Dorsolateral prefrontal cortex (tissue), 122 donors: ENCODE measurements at places on chromosomes 1 and 21.

DNA sequence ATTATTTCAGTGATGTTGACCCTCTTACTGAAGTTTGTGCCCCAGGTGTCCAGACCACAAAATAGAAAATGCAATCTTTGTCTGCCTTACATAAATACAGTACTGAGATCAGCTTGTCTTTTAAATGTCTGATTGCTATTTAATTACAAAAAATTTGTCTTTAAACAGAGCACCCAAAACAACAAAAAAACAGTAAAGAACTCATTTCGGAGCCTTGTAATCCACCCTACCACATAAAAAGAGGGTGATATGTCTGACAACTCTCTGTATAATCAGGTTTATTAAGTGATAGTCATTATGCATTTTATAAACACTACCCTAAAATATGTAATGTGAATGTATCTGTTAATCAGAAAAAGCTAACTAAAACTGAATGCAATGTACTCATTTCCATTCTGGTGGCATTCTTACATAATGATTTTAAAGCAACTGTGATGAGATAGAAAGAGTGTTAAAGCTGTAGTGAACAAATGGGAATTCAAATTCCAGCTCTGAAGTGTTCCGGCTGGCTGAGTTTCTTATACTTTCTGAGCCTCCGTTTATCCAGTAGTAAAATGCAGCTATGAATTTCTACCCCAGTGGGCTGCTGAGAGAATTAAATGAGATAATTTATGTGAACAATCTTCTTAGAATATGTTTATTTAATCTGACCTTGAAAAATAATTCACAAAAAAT lies 486.6 kb downstream of the USP25 start:
- DNase-seq, result no peak

- DNase-seq, result no peak
These were observed 206.0 kb upstream of the USP24 start for GRCh38 chr1:55420929-55421716.

GRCh38 chr1:43321331-43321891 lies 16.2 kb upstream of the MPL start:
- no peak for DNase-seq

DNA sequence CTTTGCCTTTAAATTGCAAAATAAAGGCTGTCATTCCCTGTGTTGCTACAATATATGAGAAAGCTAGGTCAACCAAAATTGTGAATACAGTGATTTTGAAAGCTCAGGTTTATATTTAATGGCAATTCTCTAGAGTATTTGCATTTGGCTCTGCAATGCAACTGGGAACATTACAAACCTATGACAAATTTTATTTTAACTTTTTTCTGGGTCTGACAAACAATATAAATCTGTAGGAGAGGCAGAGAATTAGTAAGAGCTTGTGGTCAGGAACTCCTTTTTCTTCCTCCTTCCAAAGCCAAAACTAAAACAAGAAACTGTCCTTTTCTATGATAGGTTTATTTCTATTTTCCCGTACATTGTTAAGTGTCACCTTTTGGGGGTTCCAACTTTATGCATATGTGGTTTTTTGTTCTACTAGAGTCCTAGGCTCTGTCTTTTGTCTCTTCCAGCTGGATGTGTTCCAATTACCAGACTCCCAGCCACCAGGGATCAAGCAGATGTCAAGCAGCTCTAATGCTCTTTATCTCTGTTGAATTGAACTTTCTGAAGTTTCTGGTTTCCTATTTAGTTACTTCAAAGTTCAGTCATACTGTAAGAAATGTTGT lies 106.9 kb downstream of the ASH1L start:
- DNase-seq, result no peak

DNA sequence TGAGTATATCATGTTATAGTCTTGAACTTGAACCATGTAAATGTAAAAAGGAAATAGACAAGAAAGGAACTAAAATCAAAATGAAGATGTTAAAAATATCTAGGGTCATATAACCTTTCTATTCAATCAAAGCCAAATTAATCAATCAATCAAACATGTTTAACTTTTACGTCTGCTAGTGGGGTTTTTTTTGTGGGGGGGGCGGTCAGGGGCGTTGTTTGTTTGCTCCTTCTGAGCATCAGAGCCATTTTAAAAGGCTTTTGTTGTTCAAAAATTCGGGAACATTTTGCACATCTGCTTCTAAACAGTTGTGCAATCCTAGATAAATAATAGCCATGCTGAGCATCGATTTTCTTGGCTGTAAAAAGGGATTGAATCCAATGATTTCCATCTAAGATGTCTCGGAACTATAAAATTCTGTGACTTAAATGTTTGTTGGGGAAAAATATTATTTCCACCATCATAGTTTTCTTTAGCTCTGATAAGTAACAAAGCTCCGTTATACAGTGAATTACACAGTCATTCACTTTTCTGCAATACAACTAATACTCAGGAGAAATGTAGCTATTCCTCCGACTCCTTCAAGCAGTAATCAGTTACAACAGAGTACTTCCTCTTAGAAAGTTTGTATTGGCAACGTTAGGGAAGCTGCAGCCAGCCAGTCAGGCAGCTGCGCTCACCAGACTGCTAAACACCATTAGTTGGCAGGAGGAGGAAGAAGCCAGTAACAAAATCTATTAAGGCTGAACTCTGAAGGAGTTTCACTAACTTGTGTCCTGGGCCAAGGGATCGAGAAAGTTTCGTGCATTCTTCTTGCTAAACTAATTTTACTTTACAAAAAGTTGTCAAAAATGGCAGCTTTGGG lies 2.2 kb downstream of the SPATA6 start:
- DNase-seq, result peak; percentile 24

- no peak for DNase-seq
These were observed 350.1 kb upstream of the GREM2 start for GRCh38 chr1:240962086-240962485.

- DNase-seq, result no peak
These were observed 82.1 kb downstream of the DAB1 start for GRCh38 chr1:57341721-57342120.

DNA sequence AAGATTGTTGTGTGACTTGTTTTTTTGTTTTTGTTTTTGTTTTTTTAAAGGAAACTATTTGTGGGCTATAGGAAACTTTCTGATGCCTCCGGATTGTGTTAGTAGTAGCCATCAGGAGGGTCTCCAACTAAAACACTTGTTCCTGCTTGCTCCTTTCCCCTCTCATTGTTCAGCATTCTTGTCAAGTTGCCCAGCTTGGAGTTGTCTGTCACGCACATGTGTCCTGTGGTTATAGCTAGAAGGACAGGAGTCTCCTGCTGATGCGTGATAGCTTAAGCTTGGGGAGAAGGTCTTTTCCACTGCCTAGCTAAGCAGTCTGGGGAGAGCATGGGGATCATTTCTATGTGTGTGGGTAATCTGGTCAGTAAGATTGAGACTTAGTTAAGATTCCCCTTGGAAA lies 3.2 kb upstream of the LYPLA2 start:
- DNase-seq, result no peak

GRCh38 chr1:205382561-205382960 lies 25.8 kb upstream of the KLHDC8A start:
- DNase-seq, result no peak

DNA sequence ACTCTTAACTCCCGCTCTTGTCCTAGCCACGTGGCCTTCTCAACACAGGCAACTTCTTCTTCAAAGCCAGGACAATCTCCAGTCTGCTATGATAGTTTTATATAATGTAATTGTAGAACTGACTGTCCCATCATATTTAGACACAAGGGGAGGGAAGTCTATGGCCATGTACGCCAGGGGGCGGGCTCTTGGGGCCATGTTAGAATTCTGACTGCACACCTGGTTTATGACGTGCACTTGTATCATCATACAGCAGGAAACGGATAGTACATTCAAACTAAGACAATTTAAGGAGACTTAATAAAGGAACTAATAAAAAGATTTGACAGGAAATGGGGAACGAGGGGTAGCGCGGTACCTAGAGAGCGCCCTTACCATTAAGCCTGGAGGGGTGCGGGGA lies 21.5 kb downstream of the DMRTB1 start:
- no peak for DNase-seq

- DNase-seq, result no peak
These were observed 36.3 kb upstream of the RCC2 start for GRCh38 chr1:17475752-17476151.

DNA sequence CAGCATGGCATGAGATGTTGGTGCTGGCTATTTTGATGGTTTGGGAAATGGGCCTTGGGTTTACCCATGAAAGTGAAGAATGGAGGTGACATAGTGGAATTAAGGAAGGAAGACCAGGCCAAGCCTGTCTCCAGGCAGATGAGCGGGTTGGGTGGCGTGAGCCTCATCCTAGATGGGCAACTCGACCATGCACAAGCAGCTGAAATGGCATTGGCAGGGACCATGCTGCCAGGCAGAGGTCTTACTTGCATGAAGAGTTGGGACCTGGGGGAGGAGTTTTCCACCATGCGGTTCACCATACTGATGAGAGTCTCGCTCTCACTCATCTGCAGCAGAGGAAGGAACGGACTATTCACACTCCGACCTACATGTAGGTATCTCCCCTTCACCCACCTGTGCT lies 37.5 kb upstream of the GOLT1A start:
- no peak for DNase-seq

- DNase-seq, result no peak
These were observed 102.3 kb downstream of the LACTBL1 start for GRCh38 chr1:22870201-22870871.

DNA sequence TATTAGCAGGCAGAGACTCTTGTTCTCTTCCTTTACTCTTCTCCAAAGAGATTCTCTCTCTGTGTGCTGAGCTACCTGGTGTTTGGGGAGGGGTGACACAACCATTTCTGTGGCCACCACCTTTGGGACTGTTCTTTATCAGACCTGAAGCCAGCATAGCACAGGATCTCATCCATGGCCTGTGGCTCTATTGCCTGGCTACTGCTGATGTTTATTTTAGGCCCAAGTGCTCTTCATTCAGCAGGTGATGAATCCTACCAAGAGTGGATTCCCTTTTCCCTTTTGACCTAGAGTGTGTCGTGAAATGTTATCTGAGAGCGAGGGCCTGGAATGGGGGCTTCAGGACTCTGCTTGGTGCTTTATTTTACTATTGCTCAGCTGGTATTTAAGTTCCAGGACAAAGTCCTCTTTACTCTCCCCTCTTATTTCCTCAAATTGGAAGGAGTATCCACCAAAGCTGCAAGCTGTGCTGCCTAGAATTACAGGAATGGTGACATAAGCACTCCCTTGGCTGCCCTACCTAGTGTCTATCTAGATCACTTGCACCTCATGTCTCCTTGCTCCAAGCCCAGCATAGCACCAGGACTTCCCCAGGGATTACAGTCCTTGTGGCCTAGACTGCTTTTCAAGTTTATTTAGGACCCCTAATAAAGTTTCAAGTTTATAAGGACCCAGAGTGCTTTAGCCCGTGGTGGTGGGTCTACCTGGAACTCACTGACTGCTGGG lies 94.7 kb upstream of the GPR52 start:
- DNase-seq, result no peak

GRCh38 chr1:155352631-155353030 lies 31.9 kb downstream of the RUSC1 start:
- no peak for DNase-seq
